CD4-positive, alpha-beta T cell (primary cell): ENCODE measurements at places on chromosomes 11 and 22.

DNA sequence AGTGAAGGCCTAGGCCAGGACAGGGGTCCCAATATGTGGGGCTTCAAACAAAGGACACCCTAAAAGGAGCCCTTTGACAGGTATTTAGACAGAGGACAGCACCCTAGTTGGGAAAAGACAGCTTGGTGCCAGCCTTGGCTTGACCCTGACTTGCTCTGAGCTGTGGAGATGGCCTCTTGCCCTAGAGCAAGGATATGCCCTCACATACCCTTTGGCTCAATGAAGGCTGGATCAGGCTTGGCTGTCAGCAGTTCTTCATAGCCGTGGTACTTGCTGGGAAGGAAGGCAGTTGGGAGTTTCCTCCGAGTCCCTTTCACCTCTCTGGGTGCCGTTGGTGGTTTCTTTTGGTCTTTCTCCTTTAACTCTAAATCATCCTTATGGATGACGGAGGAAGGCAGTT lies 96.2 kb downstream of the RNF169 start:
- no peak for DNase-seq
- no peak overlapping the region for H3K4me3 ChIP-seq
- H3K4me1 ChIP-seq = peaks cover 11% of the 10 kb centered on the region
- H3K36me3 ChIP-seq = peaks cover 85% of the 10 kb centered on the region
- H3K27me3 ChIP-seq = no peaks in the 10 kb centered on the region

DNA sequence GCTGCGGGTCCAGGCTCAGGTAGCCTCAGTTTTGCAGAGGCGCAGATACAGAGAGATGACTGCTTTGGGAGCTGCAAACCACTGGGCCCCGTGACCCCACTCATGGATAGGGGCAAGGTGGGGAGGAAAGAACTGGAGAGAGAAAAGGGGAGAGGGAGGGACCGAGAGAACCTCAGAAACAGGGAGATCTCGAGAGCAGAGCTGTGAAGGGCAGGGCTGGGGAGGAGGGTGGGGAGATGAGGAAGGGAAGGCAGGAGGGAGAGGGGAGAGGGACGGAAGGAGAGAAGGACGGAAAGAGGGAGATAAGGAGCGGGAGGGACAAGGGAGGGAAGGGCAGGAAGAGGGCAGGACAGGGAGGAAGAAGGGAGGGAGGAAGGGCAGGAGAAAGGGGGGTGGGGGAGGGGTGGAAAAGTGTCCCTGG lies 46.3 kb downstream of the IGLL1 start:
- no peak overlapping the region for H3K4me3 ChIP-seq
- DNase-seq = no peak
- H3K4me1 ChIP-seq = no peaks in the 10 kb centered on the region
- H3K27ac ChIP-seq = no peak overlapping the region
- no peaks in the 10 kb centered on the region for H3K36me3 ChIP-seq
- no peaks in the 10 kb centered on the region for H3K27me3 ChIP-seq

GRCh38 chr11:70521475-70522308 lies 123.4 kb downstream of the CTTN start:
- H3K36me3 ChIP-seq = no peaks in the 10 kb centered on the region
- DNase-seq = no peak
- H3K4me3 ChIP-seq = no peak overlapping the region
- no peaks in the 10 kb centered on the region for H3K4me1 ChIP-seq
- no peak overlapping the region for H3K27ac ChIP-seq
- H3K27me3 ChIP-seq = peaks cover 11% of the 10 kb centered on the region

GRCh38 chr22:27752141-27752540 lies 49.4 kb downstream of the MN1 start:
- H3K4me3 ChIP-seq = no peak overlapping the region
- DNase-seq = no peak
- H3K27ac ChIP-seq = no peak overlapping the region
- no peaks in the 10 kb centered on the region for H3K4me1 ChIP-seq

GRCh38 chr22:43829904-43830851 lies 18.1 kb upstream of the EFCAB6 start:
- H3K4me1 ChIP-seq = no peaks in the 10 kb centered on the region
- no peak for DNase-seq
- H3K4me3 ChIP-seq = no peak overlapping the region

- no peak overlapping the region for H3K27ac ChIP-seq
- no peak for DNase-seq
- H3K36me3 ChIP-seq = no peaks in the 10 kb centered on the region
- H3K27me3 ChIP-seq = peaks cover 4% of the 10 kb centered on the region
- H3K4me1 ChIP-seq = no peaks in the 10 kb centered on the region
- H3K4me3 ChIP-seq = no peak overlapping the region
Measured at GRCh38 chr22:48926643-48927042, 901.0 kb downstream of the BRD1 start.

DNA sequence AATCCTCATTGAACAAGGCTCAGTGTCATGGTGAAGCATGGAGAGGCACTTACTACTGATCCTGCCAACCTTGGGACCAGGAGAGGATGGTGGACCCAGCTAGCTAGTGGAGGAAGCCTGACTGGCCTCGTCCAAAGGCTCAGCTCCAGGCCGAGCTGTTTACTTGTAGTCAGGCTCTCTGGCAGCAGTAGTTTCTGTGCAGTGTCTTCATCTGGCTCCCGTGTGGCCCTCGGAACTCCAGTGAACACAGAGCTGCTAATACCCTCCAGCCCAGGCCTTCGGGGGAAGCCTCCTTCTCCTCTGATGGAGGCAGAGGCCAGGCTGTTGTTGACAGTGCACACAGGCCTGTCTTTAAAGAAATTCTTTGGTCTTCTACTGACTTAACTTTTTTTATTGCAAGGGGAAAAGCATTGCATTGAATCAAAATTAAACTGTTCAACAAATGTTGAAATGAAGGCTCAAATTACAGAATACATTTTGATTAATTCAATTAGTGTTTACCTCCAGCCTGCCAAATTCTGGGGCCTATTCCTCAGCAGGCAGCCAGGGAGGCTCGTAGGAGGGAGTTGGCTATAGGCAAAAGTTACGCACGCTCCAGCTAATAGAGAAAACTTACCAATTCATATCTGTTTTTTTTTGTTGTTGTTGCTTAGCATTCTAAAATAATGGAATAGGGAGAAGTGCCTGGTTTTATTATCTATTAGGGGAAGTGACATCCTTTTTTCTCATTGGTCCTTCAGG lies 18.8 kb downstream of the PPFIBP2 start:
- no peak for DNase-seq
- peaks cover 8% of the 10 kb centered on the region for H3K4me1 ChIP-seq
- H3K36me3 ChIP-seq = no peaks in the 10 kb centered on the region
- H3K4me3 ChIP-seq = no peak overlapping the region
- no peak overlapping the region for H3K27ac ChIP-seq

DNA sequence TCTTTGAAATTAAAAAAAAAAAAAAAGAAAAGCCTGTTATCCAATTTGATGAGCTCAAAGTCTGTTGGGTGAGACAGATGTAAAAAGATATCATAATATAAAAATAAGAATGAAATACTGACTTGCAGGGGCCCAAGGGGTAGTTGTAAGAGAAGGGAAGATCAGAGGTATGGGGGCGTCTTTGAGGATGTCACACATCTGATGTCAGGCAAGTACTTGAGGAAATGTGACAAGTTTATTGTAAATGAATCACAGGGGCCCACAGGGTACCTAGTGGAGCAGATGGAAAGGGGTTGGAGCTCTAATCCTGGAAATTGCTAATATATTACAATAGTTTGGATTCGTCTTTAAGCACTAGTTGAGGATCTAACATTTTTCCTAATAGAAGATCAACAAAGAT lies 131.6 kb downstream of the MAML2 start:
- H3K4me1 ChIP-seq = peaks cover 61% of the 10 kb centered on the region
- H3K36me3 ChIP-seq = no peaks in the 10 kb centered on the region
- H3K4me3 ChIP-seq = no peak overlapping the region

GRCh38 chr11:61343792-61344745 lies 11.0 kb downstream of the TKFC start:
- H3K27ac ChIP-seq = no peak overlapping the region
- no peaks in the 10 kb centered on the region for H3K27me3 ChIP-seq
- no peaks in the 10 kb centered on the region for H3K4me1 ChIP-seq
- no peak overlapping the region for H3K4me3 ChIP-seq
- H3K36me3 ChIP-seq = peaks cover 24% of the 10 kb centered on the region

DNA sequence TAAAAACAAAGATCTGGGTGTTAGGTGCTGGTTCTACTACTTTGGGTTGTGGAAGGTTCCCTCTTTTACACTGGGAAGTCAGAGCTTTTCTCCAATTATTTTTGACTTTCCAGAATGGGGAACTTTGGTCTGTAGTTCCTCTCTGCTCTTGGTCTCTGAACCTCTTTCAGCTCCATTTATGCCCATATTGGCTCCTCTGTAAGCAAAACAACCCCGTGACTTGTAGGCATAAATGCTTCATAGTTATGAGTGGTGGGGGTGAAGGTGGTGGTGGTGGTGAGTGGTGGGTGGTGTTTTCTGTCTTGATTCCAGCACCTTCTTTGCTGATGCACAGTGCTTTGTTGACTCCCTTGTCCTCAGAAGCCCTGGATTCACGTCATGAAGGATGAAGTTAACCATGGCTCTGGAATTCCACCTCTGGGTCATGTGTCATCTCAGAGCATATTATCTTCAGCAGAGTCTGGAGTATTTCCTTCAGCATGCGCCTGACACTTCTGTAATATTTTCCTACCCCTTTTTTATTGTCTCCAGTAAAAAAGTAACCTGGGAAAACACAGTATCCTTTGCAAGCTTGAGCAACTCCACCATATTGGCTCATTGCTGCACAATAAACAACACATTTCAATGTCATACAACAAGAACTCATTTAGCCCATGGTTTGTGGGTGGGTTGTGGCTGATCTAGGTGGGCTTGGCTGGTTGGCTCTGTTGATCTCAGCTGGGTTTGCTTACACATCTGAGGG lies 24.1 kb upstream of the GRK3 start:
- no peak for DNase-seq
- H3K27me3 ChIP-seq = no peaks in the 10 kb centered on the region
- no peaks in the 10 kb centered on the region for H3K36me3 ChIP-seq
- no peak overlapping the region for H3K27ac ChIP-seq
- H3K4me1 ChIP-seq = no peaks in the 10 kb centered on the region

DNA sequence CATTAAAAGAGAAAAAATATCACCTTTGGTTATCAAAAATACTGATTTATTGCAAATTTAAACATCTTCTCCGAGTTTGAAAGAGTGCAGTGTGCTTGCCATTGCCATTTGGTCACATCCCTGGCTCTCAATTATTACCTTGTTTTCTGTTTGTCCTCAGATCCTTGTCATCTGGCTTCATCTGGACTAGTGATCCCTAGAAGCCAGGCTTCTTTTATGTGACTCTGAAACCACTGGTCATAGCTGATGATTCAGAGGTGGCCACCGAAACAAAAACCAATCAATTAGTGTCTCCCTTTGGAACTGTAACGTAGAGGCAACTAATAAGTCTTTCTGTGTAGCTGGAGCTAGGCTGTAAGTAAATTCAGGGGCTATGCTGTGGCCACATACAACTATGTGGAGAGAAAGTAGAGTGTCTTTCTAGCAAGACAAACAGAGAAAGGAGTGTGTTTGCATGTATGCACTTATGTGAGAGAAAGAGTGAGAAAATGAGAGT lies 237.9 kb downstream of the LUZP2 start:
- no peak overlapping the region for H3K4me3 ChIP-seq
- H3K27me3 ChIP-seq = no peaks in the 10 kb centered on the region
- H3K36me3 ChIP-seq = no peaks in the 10 kb centered on the region
- DNase-seq = no peak
- H3K4me1 ChIP-seq = no peaks in the 10 kb centered on the region
- no peak overlapping the region for H3K27ac ChIP-seq

DNA sequence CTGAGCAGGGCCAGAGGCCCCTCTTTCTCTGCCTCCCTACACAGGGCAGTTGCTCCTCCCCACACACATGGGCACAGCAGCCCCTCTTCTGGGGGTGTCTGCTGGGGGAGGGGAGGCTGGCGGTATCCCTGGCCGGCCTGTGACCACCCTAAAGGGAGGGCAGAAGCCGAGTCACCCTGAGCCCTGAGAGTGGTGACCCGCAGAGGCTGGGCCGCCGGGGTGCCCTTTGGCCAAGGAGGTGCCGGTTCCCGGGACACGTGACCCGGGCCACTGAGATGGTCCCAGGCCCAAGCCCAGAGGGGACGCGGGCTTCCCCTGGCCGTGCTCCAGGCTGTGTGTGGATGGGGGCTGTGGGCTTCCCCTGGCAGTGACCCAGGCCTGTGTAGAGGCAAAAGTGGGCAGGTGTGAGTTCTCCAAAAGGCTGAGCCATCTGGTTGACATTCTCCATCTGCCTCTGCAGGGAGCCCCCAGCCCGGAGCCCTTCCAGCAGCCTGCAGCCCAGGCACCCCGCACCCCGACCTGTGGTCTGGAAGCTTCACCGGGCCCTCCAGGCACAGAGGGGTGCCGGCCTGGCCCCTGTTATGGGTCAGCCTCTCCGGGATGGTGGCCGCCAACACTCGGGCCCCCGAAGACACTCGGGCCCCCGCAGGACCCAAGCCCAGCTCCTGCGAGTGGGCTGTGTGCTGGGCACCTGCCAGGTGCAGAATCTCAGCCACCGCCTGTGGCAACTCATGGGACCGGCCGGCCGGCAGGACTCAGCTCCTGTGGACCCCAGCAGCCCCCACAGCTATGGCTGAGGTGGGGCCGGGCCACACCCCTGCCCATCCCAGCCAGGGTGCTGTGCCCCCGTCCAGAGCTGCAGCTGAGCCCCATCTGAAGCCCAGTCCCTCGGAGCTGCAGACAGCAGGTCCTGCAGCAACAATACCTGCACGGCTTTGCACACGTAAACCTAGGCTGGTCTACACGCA lies 1.0 kb downstream of the ADM2 start:
- peak overlapping the region; percentile 47 for H3K4me3 ChIP-seq
- H3K27ac ChIP-seq = no peak overlapping the region
- peaks cover 2% of the 10 kb centered on the region for H3K27me3 ChIP-seq

GRCh38 chr11:60923800-60924109 lies 505 bp upstream of the TMEM132A start:
- H3K36me3 ChIP-seq = peaks cover 45% of the 10 kb centered on the region
- H3K4me1 ChIP-seq = peaks cover 27% of the 10 kb centered on the region
- DNase-seq = no peak
- peaks cover 28% of the 10 kb centered on the region for H3K27me3 ChIP-seq
- H3K4me3 ChIP-seq = peak overlapping the region; percentile 45
